GM13977 (cell line): ENCODE measurements at places on chromosomes 4 and X.

DNA sequence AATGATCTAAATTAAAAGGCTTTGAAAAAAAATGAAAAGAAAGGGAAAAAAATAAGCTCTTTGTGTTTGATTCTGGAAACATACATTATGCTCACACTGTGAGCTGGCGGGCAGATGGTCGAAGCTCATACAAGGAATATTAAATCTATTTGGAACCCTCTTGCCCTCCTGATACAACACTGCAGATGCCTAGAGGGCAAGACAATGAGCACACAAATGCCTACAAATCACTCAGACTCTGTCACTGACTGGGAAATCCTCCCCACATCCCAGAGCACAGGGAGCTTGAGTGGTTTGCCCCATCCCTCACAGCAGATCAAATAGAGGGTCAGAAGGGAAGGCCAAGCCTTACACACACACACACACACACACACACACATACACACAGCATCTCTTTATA, 320.4 kb downstream of the HNRNPD start:
- no peak for DNase-seq

GRCh38 chr4:169059306-169060211, 49.5 kb upstream of the CBR4 start:
- DNase-seq = no peak

DNA sequence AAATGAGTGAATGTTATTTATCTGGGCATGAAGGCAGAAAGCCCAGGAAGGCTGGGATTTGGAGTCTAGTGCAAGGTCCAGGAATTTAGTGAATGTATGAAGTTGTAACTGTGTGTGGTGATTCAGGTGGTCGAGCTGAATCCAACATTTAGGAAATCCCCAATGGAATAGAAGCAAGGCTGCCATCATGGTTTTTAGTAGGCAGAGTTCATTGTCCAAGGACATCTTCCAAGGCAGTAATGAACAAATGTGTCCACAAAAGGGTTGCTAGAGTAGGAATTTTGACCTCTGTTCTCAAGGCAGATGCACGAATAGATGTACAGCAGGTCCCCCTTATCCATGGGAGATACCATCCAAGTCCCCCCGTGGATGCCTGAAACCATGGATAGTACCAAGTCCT, 42.9 kb upstream of the ACSL1 start:
- DNase-seq = no peak

- DNase-seq = no peak
These were observed 76.1 kb downstream of the CLDN22 start for GRCh38 chr4:183244019-183244418.

GRCh38 chrX:39911278-39911897, 186.4 kb downstream of the BCOR start:
- DNase-seq = no peak

DNA sequence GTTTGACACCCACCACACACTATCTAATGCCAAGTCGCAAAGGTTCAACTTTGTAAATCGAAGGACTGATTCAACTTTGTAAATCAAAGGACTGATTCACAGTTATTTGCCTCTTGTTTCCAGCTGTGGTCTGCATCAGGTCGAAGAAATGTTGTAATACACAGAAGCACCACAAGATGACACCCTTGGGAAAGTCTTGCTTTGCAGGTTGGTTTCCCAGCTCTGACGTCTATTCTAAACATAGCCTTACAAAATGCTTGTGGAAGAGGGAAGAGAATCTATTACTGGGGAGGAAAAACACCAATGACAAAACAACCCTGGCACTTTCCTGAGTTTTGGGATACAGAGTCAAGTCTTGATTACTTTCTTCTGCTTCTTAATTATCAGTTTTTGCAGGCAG, 35.3 kb downstream of the SUPT20HL1 start:
- DNase-seq = peak; percentile 66

DNA sequence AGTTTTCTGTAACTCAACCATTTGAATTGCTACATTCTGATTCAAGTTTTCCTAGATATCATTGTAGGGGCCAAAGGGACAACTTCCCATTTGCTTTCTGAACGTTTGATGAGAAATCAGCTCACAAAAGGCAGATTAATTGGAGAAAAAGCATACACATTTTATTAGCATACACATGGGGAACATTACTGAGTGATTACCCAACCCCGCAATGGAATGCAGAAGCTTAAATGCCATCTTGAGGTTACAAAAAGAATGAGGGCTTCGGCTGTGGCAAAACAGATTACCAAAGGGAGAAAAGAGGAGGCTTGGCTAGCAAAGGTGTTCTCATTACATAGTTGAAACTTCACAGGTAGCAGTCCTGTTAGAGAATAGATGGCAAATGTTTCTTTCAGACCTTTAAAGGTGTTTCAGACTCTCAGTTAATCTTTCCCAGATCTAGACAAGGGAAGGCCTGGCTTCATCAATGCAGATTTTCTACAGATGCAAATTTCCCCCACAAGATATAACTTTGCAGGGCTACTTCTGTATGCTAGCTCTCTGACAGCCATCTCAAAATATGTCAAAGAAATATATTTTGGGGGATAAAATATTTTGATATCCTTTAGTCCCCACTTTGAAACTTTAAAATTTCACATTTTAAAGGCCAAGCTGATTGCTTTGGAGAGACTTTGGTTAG, 26.5 kb upstream of the HERC6 start:
- no peak for DNase-seq

DNA sequence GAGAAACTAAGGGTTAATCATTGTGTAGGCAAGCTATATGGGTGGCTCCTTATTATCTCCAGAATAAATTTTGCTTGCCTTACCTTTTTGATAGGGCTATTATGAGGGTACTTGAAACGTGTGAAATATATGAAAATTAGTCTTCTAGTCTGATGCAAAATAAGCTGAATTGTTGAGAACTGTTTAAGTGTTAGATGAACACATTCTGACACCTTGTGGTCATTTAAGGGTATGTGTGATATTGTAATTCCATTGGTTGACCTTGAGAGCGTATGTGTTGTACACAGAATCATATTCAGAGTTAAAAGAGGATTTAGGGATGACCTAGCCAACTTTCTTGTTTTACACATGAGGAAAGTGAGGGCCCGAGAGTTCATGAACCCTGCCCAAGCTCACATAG, 44.6 kb upstream of the LINC00632 start:
- DNase-seq = peak; percentile 12

DNA sequence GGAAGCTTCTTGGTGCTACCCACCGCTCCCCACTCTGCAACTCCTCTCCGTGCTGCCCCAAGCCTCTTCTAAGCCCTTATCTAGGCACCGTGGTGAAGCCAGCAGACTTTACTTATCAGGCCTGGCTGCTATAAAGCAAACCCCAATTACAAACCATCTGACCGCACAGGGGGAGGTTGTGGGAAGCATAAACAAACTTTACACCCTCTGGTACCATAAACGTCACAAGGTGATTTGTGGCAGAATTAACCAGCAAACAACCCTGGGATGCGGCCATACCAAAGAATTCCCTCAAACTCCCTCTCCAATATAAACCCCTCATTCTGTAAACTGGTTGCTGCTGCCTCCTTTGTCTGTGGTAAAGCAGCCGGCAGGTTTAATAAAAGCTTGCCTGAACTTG, 55.2 kb downstream of the MAGEC2 start:
- no peak for DNase-seq
